ENCODE measurements at places on chromosomes 11 and 22. TPM values are rescaled to one million over a fixed set of nuclear protein-coding genes. Genes with fewer than 3 reads are reported as not detected.

GRCh38 chr11:19536131-19536530, 176.5 kb upstream of the NAV2 start:
- no peak for DNase-seq

DNA sequence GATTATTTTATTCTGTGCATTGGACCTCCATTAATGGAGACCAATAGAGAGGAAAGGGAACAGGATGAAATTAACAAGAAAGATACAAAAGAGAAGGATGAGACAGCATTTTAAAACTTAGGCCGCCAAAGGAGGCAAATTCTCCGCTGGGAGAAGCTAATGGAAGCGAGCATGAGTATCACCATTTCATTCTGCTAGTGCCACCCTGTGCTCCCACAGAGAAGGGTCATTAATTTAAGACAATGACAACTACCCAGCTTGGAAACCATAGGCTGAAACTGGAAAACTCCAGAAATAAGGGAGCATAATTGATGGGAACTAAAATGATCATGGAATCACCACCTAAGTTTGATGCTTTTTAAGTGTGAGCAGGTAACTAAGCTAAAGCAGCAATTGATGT, 69.2 kb downstream of the SLC36A4 start:
- no peak for DNase-seq

DNA sequence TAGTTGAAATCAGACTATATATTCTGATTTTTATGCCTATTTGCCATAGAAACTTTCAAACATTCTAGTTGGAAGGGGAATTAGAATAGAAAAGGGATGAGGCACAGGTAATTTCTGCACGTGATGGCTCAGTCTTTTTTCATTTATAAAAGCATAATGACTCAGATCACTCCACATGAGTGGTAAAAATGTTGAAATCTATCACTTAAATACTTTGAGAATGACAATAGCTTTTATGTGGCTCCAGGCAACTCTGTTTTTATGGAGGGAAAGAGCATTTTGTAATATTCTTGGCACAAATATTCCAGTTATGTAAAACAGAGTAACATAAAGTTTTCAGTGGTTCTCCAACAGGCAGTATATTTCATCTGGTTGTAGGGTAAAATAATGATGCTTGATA, 5.9 kb upstream of the MMP3 start:
- no peak for DNase-seq

The RTCB gene
- total RNA-seq, result 108 TPM

- DNase-seq, result no peak
Observed at GRCh38 chr11:77669848-77670511, 32.4 kb upstream of the CLNS1A start.

The OR51V1 gene
- total RNA-seq, result not detected

DNA sequence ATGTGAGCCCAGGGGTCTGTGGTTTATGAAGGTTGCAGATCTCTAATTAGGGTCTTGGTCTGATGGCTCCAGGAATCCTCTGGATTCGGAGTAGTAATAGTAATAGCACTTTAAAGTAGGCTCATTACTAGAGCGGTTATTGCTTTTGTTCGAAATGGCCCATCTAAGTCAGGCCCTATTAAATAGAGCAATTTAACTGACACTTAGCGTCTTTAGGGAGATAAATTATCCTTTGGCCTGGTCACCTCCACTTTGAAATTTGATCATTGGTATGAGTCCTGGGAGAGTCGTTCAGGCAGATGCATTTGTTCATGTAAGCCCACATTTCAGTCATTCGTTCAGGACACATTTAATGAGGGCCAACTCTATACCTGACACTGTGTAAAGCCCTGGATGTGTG, 54.8 kb downstream of the LDLRAD3 start:
- no peak for DNase-seq

DNA sequence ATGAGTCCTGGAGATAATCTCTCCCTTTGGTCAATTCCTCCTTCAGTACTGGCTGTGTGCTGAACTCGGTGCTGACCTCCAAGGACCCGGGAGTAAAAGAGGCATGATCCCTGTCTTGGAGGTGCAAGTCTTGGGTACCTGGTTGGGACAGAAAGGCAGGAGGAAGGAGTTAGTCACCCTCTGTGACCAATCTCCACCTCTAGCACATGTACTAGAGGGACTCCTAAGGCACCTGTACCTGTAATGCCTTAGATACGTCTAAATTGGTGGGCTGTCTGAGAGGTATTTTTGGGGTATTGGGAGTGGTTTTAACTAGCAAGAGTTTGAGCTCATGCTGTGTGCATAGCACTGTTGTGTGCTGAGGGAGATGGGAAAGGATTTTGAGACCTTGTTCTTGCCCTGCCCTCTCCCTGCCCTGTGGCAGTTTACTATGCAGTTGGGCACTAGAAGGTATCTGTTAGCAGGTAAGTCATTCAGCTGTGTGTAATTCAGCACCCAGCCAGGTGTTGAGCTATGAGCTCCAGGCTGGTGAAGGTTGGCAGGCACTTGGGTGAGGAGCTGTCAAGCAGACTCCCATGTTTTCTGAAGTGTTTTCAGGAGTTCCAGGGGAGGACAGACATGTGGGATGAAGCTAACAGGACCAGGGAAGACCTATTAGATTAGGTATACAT, 2.5 kb downstream of the PANX1 start:
- no peak for DNase-seq

- no peak for DNase-seq
Observed at GRCh38 chr22:42721045-42721434, 370 bp upstream of the A4GALT start.

GRCh38 chr22:30829901-30830550, 135.4 kb downstream of the OSBP2 start:
- DNase-seq, result no peak

DNA sequence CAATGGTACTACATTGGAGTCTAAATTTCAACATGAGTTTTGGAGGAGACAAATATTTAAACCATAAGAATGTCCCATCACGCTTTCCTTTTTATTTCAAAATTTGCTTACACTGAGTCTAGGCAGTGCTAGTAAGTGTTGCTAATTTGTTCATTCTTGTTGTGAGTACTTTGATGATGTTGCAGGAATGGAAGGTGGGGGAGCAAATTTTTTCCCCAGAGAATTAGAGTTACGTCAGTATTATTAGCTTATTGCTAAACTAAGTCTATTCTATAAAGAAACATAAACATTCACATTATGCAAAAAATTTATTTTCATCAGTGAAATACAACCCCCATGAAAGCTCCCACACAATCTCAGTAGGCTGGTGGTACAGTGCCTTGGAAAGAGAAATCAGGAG, 88.0 kb downstream of the BLID start:
- no peak for DNase-seq

DNA sequence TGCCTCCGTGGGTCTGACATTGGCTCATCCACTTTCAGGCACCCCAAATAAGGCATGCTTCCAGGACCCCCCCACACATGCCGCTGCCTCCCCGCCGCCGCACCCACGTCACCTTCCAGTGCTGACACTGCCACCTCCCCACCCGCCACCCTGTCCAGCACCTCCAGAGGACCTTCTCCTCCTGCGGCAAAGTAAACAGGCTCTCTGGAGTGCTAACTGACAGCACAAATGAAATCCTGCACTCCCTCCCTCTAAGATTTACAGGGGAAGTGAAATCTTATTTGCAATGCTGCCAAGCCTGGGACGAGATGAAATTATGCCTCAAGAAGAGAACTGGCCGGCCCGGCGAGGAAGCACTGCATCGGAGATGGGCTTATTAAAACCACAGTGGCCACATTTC, 35.3 kb downstream of the MACROD1 start:
- DNase-seq, result no peak

- no peak for DNase-seq
Observed at GRCh38 chr11:13040969-13041561, 31.9 kb downstream of the RASSF10 start.

- no peak for DNase-seq
Observed at GRCh38 chr11:112408517-112408916, 147.9 kb upstream of the PLET1 start.

DNA sequence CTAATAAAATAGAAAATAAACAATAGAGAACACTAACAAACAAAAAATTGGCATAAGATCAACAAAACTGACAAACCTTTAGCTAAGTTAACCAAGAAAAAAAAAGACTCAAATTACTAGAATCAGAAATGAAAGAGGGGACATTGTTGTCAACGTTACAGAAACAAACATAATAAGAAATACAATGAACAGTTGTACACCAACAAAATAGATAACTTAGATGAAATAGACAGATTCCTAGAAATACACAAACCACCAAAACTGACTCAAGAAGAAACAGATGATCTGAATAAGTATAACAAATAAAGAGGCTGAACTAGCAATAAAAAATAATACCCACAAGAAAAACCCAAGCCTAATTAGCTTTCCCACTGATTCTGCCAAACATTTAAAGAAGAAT, 34.7 kb upstream of the TMPRSS4 start:
- DNase-seq, result no peak

The ZBTB3 gene
- 10.9 TPM for total RNA-seq

The NRGN gene
- not detected for total RNA-seq

DNA sequence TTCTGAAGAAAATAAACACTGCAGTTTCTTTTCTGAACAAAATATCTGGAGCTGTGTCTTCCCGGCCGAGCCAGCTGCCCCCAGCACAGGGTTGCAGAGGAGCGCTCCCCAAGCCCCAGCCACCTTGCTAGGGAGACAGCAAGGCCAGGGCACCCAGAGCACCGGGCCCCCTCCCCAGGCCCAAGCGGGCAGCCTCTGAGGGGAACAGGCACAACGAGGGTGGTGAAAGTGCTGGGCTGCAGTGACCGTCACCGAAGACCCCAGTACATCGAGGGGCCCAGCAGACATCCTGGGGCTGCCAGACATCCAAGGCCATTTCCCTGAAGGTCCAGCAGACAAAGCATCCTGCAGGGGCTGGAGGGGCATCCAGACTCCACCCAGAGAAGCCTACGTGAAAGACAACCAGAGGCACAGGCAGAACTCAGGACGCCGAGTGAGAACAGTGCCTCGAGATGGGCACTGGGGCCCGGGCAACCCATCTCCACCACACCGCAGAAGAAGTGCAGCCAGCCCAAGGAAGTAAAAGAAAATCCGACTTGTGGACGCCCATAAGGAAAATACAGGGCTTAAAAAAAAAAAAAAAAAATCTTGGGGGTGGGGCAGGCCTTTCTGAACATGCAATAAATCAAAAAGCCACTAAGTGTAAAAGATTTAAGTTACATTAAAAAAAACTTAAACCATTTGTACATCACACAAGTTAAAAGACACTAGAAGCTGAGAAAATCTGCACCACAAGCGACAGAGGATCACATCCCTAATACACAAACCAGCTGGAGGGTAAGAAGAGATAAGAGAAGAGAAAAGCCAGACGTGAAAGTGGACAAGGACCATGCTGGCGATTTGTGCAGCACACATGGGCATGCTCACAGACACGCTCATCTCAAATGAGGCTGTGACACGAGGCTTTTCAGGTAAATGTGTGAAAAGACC, 36.0 kb upstream of the COMT start:
- no peak for DNase-seq

Data from suprapubic skin (tissue), 4 donors.